ENCODE measurements at places on chromosomes 3 and 15.
A peak's percentile ranks its signal among the peaks of the same experiment; 100 is the strongest.

DNA sequence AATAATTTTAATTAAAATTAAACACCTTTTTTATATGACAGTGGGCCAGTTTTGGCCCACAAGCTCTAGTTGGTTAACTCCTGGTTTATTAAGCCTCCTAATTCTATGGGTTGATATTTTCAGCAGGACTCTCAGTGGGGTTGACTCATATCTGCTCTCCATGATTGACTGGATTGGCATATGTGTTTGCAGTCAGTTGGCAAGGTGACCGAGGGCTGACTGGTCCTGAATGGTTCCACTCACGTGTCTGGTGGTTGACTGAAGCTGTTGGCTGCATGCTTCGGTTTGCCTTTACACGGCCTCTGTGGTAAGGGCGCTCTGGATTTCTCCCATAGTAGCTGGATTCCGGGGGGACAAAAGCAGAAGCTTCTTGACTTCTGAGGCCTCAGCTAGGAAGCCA is 65.3 kb upstream of the ZNF280D start:
- DNase-seq = peak; percentile 13

DNA sequence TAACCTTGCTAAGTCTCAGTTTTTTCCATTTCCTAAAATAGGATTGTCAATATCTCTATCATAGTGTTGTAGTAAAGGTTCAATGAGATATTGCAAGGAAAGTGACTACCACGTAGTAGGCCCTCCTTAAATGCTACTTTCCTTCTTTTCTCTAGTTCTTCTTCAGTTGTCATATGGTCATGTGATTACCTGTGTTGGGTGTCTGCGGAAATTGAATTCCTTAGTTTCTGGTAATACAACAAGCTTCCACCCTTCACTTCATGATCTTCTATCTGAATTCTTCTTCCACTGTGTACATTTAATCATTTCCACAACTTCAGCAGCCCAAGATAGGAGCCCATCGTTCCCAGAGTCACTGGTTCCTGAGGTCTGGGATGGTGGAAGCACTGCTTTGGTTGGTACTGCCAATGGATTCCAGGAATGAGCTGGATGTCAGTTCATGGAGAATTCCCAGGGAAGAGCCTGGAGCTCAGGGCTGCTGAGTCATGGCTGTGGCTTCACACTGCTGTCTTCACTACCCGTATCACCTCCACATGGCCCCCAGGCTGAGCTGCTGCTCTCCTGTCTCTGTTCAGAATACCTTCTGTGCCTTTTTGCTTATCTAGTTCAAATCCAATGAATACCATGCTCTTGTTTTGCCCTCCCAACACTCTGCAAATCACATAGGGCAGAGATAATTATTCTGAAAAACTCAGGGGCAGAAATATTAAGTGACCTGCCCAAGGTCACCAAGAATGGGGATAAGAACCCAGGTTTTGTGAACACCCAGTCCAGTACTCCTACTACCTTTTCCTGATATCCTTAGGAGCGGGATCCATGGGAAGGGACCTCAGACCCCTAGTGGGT is 98.6 kb downstream of the RPL39L start:
- no peak for DNase-seq

- no peak for DNase-seq
These were observed 6.9 kb upstream of the AP2M1 start for GRCh38 chr3:184167786-184168185.

GRCh38 chr15:80996247-80996646 is 4.5 kb upstream of the TLNRD1 start:
- no peak for DNase-seq

Measured in stimulated activated CD4-positive, alpha-beta T cell treated with anti-CD3 and anti-CD28 coated beads, Interleukin-12 subunit alpha, Interleukin-12 subunit beta, amount 100 ng/mL, for 24 hours (primary cell).